HT1080 (cell line): ENCODE measurements at places on chromosomes 16 and 17.

- DNase-seq = peak; percentile 89
Measured at GRCh38 chr17:42517516-42517915, 18.5 kb upstream of the NAGLU start.

DNA sequence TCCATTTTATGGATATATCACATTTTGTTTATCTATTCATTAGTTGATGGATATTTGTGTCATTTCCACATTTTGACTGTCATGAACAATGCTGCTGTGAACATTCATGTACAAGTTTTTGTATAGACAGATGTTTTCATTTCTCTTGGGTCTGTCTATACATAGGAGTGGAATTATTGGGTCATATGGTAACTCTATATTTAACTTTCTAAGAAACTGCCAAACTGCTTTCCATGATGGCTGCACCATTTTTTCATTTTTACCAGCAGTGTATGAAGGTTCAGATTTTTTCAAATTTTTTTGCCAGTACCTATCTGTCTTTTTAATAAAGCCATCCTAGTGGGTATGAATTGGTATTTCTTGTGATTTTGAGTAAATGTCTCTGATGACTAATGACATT is 15.5 kb downstream of the NFAT5 start:
- DNase-seq = no peak

GRCh38 chr16:102060-102855 is 24.2 kb downstream of the MPG start:
- no peak for DNase-seq

GRCh38 chr17:33868899-33869298 is 386.2 kb upstream of the CCL2 start:
- no peak for DNase-seq

DNA sequence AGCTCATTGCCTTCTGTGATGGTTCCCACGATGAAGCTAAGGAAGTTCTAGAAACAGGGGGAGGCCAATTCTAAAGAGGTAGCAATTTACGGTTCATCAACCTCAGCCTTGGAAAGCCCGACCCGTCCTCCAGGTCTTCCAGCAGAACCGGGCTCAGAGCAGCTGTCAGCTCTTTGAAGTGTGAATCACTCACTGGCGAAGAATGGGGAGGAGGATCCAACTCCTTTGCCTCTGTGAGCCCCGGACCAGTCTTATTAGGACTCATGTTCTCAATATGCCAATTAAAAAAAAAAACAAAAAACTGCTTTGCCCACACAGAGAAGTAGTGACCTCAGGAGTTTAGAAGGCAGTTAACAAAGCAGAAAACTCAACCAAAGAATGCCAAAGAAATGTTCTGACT is 31.4 kb downstream of the STX8 start:
- no peak for DNase-seq

DNA sequence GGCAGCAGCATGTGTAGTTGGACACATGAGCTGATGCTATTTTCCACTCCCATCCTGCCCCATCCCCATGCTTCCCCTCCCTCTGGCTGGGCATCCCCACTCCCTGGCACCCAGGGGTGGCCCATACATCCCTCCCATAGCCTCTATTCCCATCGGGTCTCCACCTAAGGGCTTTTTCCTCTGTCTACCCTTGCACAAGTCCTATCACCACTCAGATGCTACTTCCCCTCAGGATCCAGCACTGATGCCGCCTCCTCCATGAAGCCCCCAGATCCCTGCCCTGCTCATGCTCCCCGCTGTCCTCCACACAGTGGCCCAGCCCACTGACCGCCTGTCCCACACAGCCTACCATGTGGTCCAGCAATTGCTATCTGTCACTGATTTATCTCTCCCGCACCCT is 15.8 kb downstream of the TRPV1 start:
- no peak for DNase-seq

GRCh38 chr17:83145358-83145738 is 65.9 kb downstream of the METRNL start:
- DNase-seq = no peak

DNA sequence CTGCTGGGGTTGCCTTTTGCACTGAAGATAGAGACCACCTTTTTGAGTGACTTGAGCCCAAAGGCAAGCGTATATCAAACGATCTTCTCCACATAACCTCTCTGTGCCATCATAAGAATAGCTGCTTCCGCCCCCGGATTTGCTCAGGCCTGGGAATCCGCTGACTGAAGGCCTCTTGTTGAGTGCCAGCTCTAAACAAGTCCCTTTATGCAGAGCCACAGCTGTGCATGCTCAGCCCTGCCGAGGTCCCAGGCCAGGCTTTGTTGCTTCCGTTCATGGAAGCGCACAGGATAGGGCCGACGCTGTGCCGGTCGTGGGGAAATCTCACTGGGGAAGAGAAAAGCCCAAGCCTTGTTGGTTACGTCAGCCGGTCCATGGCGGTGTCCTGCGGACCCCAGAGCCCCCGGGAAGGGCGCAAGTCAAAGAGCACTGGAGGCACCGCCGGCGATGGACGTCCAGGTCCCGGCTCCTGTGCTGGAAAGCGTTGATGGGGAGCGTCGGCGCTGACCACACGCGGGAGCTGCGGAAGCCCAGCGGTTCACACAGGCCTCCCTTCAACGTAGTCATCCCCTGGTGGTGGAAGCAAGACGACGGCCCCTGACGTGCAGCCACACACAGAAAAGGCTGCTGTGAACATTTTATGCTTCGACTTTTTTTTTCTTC is 23.5 kb upstream of the RPL13 start:
- no peak for DNase-seq

GRCh38 chr16:85460252-85461021 is 152.7 kb upstream of the GSE1 start:
- DNase-seq = no peak

- no peak for DNase-seq
Measured at GRCh38 chr16:8893426-8893825, 11.3 kb downstream of the LITAFD start.

GRCh38 chr17:17722081-17722905 is 41.0 kb downstream of the RAI1 start:
- no peak for DNase-seq

GRCh38 chr16:9798474-9798873 is 383.8 kb downstream of the GRIN2A start:
- no peak for DNase-seq

GRCh38 chr16:54447576-54448440 is 161.2 kb upstream of the IRX3 start:
- peak; percentile 88 for DNase-seq
